Mammary microvascular endothelial cell (primary cell): ENCODE measurements at places on chromosomes 1 and 21. TPM values are rescaled to one million over a fixed set of nuclear protein-coding genes. Genes with fewer than 3 reads are reported as not detected.

Gene CHRM3
- not detected in 2 replicates for total RNA-seq

Gene FCRL6
- total RNA-seq: not detected in 2 replicates

Gene ZP4
- not detected in 2 replicates for total RNA-seq

Gene LCE6A
- not detected in 2 replicates for total RNA-seq

Gene RNPC3
- 3.1 and 6.8 TPM in 2 replicates for total RNA-seq

Gene TAF13
- 40.0 and 41.4 TPM in 2 replicates for total RNA-seq

Gene ZYG11A
- 0.54 and 1.1 TPM in 2 replicates for total RNA-seq

Gene TTC13
- 5.7 and 9.0 TPM in 2 replicates for total RNA-seq

Gene LCE1B
- not detected in 2 replicates for total RNA-seq

Gene BROX
- total RNA-seq: 41.5 and 48.9 TPM in 2 replicates

Gene TTLL7
- 1.5 and 3.9 TPM in 2 replicates for total RNA-seq

Gene OVAAL
- not detected in 2 replicates for total RNA-seq
